ENCODE measurements at places on chromosomes 7 and 10.
A peak's percentile ranks its signal among the peaks of the same experiment; 100 is the strongest.

DNA sequence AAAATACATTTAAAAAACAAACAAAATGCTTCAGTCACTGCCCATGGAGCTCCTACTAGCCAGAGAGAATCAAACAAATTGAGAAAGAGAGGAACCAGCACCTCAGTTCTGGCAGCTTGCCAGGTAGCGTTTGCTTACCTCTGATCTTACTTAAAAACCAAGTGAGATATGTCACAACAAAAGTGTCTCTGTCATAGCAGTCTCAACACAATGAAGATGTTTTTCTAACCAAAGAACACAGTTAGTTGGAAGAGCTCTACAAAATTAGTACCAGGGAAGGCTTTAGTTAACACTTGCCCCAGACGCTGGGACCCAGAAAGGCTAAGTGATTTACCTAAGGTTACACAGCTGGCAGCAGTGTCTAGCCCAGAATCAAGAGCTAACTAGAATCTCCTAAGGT, 3.4 kb downstream of the DOCK4 start:
- DNase-seq = no peak

- DNase-seq = no peak
Observed at GRCh38 chr10:128083191-128083895, 42.9 kb downstream of the MKI67 start.

- peak; percentile 59 for DNase-seq
Observed at GRCh38 chr7:115293628-115294240, 371.8 kb downstream of the MDFIC start.

- no peak for DNase-seq
Observed at GRCh38 chr7:124667312-124668153, 98.1 kb downstream of the GPR37 start.

- peak; percentile 96 for DNase-seq
Observed at GRCh38 chr10:21525367-21526187, at the start of gene SKIDA1. TSS of gene SKIDA1 (minus strand) at chr10:21525682. CDS start at chr10:21517822, 7,860 bp downstream.

DNA sequence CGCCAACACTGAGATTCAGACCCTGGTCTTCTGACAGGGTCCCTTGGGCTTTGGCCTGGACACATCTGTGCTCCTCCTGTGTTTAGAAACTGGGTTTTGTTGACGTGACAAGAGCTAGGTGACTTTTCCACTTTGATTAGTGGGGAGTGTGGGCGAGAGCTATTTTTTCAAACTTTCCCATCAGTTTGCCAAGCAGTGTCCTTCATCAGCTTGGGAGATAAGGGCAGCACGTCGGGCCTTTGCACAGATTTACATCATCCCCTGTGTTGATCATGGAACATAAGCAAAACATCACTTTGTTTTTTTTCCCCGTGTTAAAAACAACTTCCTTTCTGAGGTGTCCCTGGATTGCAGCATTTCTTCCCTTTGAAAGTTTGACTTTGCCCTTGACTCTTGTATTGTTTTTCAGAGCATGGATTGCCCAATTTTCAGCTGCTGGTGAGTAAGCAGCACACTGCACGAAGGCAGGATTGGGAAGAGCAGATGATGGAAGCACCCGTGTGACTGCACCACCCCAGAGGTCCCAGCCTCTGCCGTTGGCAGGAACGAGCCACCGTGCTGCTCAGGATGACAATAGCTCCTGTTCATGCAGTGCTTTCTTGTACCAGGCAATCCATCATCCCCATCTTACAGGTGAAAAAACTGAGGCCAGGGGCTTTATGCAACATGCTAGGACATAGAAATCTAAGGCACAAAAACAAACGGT, 6.4 kb upstream of the IGFBP1 start:
- DNase-seq = peak; percentile 39

DNA sequence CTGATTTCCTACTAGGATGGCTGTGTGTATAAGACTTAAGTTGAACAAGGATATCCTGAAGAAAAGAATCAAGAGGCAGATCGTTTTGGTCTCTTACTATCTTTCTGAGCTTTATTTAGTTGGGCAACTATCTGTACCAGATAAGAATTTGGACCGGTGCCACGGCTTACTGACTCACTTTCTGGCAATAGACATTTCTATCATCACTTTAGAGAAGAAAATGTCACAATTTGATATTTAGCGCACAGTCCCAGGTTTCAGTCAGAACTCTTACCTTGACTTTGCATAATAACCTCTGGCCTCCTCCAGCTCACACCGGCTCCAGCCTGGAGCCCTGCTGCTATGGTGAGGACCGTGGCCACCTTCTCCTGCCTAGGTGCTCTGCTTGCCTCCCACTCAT, 218.2 kb upstream of the MDFIC start:
- DNase-seq = peak; percentile 4

DNA sequence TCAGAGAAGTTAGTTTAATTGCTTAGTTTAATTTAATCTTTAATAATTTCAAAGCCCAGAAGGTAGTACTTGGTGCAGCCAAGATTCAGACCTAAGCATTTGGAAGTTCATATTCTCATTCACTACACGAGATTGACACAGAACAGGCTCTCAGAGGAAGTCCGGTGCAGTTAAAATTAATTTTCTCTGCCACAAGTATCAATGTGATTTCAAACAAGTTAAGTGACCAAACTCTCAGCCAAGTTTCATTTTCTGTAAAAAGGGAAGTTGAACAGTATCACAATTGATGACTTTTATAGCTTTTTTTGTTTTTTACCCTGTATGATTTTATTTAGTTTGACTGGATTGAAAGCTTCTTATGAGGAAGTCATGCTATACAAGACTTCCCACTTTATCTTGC, 1494.9 kb upstream of the LRRTM3 start:
- DNase-seq = no peak

DNA sequence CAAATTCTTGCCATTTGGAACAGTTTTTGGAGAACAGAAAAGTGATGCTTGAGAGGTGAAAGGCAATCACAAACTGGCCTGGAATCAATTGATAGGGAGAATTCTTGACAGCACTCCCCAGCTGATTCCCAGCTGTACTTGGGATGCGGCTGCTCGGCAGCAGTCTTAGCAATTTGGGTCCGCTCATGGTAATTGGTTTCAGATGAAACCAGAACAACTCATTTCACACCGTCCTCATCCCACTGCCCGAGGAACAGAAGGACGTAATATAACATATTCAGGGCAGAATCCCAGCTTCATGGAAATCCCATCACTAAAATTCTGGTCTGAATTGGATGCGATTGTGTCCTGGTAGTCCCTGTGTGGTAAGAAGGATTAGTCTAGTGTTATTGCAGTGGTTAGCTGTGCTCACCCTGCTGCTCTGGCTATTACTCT, 223.3 kb upstream of the FERD3L start:
- peak; percentile 56 for DNase-seq

DNA sequence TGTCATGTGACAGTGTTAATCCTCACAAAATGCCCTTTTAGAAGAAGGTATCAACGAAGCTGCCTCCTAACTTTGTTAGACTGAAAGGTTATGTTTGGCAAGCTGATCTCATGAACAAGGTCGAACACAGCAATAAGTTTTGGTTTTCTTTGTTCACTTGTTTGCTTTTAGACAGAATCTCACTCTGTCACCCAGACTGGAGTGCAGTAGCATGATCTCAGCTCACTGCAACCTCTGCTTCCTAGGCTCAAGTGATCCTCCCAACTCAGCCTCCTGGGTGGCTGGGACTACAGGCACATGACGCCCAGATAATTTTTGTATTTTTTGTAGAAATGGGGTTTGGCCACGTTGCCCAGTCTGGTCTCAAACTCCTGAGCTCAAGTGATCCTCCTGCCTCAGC, 1.1 kb downstream of the STRA8 start:
- no peak for DNase-seq

DNA sequence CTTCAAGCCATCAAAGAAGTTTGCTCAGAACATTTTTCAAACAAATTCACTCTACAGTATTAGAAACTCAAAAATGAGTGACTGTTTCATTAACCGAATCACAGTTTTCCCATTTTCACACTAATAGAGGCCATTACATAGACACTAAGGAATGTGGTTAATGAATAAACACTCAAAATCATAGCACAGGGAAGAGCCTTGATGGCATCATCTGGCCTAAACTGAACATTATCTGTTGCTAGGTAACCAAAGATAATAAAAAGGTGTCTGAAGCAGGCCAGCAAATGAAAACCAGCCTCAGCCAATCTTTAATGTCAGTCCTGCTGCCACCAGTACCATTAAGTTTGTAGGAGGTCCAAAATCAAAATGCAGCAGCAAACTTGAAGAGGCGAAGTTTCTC, 492.4 kb upstream of the STEAP1 start:
- DNase-seq = no peak

- no peak for DNase-seq
Observed at GRCh38 chr10:119693262-119693957, 32.4 kb upstream of the INPP5F start.

- no peak for DNase-seq
Observed at GRCh38 chr10:74199315-74199714, 48.3 kb downstream of the ADK start.

GRCh38 chr7:49023345-49024328, 99.3 kb downstream of the CDC14C start:
- DNase-seq = no peak

- DNase-seq = peak; percentile 24
Observed at GRCh38 chr10:34713875-34714274, 101.2 kb downstream of the PARD3 start.

- DNase-seq = no peak
Observed at GRCh38 chr7:443279-443833, 76.3 kb downstream of the PDGFA start.

- DNase-seq = no peak
Observed at GRCh38 chr10:21214329-21214728, 311.2 kb downstream of the SKIDA1 start.

GRCh38 chr7:137480401-137480800, 136.9 kb upstream of the PTN start:
- DNase-seq = no peak

GRCh38 chr7:105354383-105354782, 34.3 kb downstream of the SRPK2 start:
- no peak for DNase-seq

DNA sequence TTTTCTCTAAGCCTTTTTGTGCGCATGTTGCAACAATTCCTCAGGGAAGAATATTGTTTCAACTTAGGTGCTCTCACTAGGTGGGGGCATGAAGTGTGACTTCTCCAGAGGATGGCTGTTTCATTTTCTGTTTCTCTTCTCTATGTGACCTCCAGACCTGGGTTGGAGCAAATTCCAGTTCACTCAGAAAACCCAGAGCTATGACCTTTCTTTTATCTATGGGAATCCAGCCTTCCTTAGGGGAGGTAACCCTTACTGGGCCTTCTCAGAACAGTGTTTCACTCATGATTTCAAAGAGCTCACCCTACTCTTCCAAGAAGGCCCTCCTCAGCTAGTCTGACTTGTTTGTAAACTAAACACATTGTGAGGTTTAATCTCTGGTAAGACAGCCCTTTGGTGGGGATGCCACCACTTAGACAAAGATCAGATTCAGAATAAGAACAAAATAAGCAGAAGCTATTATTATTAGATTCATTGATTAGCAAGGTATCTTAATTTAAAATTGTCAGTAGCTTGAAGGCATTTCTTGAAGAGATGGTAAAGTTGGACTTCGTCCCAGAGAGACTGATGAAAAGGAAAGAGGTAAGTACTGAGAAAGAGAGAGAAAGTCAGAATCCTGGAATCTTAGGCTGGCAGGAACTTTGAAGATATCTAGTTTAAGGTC, 16.6 kb upstream of the TAS2R60 start:
- DNase-seq = no peak

DNA sequence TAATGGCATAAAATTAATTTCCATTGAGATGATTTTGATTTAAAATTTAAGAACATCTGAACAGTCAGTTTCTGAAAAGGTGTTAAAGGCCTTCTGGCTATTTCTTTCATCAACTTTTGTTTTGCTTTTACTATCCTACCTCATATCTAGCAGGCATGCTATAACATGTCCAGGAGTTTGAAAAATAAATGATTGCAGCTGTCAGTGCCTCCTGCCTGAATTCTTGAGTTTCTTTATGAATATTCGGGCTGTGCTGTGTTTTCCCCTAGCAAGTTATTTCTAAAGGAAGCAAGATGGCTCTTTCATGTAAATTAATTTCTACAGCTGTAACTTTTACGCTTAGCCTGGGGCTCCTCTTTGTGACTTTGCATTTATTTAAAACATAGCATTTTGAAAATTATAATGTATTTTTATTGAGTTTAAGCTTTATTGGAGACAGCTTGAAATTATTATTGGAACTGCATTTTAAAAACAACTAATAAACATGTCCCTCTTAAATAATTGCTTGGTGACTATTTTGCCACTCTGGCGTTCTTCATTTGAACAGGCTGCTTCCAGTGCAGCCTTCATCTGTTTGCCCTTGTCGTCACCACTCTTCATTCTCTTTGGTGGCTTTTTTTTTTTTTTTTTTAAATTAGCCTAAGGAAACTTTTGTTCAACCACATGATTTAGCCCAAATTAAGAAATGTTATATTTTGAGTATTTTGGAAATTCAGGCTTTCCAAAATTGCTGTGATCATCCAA, 1083.4 kb upstream of the LRRN3 start:
- no peak for DNase-seq

DNA sequence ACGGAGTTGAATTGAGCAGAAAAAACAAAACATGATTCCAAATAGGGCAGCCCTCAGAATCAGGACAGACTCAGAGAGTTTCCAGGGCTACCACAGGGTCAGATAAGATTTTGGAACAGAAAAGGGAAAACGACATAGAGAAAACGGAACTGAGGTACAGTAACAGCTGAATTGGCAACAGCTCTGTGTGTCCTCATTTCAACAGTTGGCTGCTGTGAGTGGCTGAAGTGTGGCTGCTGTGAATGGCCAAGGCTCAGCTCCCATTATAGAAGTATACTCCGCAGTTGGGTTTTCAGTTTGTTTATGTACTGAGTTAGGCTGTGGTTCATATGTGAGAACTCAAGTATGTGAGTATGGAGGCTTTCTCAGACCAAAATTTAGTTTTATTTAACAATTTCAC, 32.0 kb downstream of the ANTXRL start:
- DNase-seq = no peak

DNA sequence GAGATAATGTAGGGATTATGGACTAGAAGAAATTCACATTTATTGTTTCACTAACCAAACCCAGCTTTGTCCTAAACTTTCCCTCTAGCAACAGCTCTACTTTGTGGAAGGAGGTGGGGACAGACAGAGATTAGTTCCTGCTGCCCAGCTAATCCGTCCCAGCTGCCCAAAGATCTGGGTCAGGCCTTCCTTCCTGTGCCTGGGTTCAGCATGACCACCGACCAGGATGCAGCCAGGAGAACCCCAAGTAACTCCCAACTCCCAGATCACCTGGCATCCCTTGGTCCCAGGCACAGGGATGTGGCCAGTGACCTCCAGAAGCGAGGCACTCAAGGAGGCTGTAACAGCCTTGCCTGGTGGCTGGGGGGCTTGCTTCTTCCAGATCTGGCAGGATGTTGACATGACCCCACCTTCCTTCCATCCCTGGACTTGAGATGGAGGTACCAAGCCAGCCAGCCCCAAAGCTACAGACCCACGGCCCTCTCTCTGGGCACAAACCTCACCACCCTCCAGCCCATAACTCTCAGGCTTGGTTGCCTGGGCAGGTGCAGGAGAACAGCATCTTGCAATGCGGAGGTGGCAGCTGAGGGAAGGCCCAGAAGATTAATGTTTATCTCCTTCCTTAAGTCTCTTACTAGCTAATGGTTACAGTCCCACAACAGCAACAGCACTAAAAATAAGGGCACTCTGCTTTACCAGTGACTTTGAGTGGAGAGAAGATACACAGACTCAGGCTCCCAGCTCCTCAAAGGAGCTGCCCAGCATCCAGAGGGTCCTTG, 11.1 kb downstream of the CAMK2G start:
- DNase-seq = no peak

GRCh38 chr10:75035975-75036708, 75.3 kb upstream of the SAMD8 start:
- DNase-seq = peak; percentile 30

- DNase-seq = no peak
Observed at GRCh38 chr7:129924602-129925001, 28.2 kb downstream of the UBE2H start.

Data from fibroblast of skin of abdomen (primary cell).